ENCODE measurements at places on chromosomes 7 and 10.

DNA sequence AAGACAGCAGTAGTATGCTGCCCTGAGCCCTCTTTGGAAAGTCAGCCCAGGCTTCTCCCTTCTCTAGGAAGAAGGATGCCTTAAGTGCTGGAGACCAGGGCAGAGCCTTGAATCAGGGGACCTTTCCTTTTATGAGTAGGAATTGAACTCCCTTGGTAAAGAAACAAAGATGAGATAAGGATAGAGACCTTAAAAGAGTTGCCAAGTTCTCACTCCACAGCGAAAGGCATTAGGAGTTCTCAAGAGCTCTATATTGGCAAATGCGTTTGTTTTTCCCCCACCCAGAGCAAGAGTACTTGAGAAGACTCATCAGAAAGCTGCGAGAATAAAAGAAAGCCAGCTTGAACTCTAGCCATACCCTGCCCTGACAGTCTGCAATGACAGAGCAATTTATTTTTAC is 72.9 kb upstream of the OGDHL start:
- DNase-seq: no peak

DNA sequence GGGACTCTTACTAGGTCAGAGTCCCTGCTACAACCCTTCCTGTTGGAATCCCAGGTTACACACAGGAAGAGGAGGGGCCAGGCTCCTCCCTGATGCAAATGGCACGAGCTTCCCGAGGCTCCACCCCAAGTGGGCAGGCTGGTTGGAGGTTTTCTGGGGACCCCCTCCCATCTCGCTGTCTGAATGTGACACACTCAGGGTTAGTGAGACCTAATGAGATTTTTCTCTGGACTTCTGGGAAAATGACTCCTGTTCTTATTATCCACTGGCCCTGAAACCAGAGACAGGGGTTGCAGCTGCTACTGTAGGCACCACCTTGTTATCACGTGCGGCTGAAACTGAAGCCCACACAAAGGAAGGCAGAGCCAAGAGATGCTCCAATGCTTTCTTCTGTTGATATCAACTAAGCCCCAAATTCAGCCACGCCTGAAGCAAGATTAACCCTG is 103.3 kb downstream of the FAM107B start:
- DNase-seq: no peak

GRCh38 chr7:151825721-151826120 is 51.2 kb downstream of the PRKAG2 start:
- DNase-seq: no peak

GRCh38 chr7:135386181-135386580 is 123.7 kb downstream of the CNOT4 start:
- DNase-seq: no peak

- no peak for DNase-seq
Observed at GRCh38 chr10:132941640-132942051, 724 bp downstream of the CFAP46 start.

- DNase-seq: no peak
Observed at GRCh38 chr7:143496263-143496662, 18.6 kb downstream of the TAS2R41 start.

DNA sequence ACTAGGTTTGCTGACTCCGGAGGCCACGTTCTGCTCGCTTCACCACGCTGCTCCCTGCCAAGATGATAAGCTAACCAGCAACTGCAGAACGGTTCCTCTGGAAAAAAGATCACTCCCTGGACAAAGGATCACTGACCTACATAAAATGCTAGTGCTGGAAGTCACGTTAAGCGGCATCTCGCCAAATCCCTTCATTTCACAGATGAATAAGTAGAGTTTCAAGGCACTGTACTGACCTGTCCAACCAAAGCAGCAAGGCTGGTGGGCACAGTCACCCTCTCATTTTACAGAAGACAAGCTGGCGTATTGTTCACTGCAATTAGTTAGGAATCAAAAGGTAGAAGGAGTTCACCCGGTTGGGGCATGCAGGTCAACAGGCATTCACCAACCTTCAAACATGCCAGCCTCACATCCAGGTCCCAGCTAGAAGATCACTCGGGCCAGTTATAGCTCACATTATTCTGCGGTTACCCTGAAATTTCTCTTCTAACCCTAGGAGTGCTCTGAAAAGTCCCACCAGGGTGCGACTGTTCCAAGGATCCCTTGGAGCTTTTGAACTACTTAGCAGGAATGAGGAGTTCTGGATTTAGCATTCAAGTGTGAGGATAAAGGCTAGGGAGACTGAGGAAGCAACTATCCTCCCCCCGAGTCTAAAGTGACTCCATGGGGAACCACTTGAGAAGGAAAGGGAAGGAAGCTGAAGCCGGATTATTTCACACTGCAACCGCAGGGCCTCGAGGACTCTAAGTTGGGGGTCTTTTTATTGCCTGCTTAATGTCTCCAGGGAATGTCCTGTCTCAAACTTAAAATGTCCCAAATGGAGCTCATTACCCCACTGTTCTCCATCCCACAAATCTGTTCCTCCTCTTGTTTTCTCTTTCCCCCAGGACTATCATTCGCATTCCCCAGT is 32.8 kb downstream of the HIPK2 start:
- DNase-seq: no peak

DNA sequence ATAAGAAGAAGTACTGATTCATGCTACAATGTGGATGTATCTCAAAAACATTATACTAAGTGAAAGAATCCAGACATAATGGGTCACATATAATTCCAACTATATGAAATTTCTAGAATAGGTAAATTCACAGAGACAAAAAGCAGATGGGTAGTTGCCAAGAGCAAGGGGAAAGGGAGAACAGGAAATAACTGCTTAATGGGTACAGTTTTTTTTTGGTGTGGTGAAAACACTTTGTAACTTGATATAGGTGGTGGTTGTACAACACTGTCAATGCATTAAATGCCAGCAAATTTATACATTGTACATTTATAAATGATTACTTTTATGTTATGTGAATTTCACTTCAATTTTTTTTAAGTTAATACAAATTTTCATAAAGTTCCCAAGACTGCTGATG is 19.4 kb upstream of the LRRN3 start:
- no peak for DNase-seq

DNA sequence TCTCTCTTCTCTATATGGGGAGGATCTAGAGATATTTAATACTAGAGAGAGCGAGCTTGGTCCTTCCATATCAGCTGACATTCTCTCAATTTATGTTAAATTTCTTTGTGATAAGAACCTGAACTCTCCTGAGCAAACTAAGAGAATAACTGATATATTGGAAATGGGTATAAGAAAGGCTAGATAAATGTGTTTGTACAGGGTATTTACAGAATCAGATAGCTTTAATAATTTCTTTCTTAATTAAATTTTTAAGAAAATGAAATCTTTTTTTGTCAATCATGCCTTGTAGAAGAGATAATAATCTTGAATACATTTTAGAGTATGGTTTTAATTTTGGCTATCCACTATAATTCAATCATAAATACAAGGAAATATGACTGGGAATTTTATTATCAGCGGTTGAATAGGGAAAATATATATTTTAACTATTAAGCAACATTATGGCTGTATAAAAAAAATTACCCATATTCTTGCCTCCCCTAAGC is 58.7 kb downstream of the ANKIB1 start:
- DNase-seq: no peak

DNA sequence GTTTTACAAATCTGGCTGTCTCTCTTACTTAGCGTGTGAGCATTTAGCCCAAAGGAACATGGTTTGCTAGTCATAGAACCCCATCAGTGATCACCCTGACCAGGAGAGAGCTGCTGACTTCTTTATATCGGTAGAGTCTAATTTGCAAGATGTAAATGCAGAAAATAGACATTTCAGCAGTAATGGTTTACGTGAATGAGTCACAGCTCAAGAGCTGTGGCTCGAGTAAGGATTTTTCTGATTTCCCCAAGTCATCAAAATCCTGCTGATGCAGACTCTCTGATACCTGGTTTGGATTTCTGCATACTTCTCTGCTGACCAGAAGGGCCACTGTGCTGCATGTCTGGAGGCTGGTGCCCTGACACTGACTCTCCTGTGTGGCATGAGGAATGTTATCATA is 25.7 kb downstream of the NUB1 start:
- no peak for DNase-seq

- DNase-seq: no peak
Observed at GRCh38 chr7:25781704-25782103, 370.3 kb upstream of the NFE2L3 start.

DNA sequence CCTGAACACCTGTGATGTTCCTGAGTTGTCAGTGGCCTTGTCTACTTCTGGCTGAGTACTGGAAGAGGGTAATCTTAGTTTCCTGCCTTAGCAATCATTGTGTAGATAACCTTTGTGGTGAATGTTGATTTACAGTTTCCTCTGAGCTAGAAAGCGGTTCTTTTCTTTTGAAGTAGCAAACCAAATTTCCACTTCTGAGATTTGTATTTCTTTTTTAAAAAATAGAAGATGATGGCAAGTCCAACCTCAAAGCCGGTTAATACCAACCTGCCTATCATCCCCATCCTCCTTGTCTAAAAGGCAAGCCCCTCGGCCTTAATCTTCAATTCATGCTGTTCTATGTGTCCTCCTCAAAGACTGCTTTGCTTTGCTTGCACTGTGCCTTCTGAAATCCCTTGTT is 12.5 kb upstream of the PALS2 start:
- no peak for DNase-seq

DNA sequence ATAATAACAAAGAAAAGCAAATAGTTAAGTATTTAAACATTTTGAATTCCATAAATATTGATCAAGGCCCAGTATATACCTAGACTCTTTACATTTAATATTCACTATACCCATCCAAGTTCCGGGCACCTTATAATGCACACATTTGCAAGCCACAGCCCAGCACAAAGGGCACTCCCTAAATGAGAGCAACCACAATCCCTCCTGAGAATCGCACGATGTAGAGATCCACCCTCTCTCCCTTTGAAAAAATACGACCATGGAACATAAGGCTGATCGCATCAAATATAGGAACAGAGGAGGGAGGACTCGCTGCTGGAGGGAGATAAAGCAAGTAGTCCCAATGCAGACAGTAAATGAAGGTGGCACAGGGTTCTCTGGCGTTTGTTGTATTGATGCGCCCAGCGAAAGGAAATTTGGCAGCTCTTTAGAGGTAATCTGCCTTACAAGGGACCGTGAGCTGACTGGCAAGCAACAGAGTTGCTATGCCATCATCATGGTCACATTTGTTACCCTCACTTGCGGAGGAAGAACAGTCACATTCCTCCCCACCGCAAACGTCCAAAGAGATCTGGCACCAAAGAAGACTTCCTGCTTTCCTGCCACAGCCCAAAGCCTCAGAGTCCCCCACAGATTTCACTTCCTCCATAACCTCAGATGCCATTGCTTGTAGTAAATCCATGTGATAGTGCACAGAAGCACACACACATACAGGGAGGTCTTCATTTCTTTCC is 16.1 kb upstream of the TAS2R40 start:
- no peak for DNase-seq

DNA sequence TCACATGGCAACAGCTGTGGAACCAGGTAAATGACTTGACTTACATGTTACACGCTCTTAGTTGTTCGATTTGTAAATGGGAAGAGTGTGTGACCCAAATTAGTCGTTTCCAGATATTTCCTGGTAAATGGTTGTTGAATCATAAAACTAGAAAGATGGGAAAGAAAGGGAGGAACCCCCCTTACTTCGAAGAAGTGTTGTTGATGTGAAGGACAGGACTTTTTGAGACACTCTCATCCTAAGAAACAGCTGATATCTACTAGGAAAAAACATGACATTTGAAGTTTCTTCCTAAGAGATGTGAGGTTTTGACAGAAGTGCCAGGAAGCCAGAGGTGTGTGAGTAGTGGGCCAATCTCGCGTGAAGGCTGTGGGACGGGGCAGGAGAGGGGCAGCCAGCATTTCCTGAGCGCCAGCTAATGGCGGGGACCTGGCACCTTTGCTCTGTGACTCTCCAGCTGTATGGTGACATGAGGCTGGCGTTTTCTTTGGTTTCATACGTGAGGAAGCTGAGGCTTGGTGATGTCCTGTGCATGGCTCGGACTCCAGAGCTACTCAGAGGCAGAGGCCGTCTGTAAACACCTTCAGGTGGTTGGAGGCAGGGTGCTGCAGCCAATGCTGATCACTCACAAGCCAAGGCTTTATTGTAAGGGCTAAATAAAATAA is 53.7 kb downstream of the IKZF1 start:
- DNase-seq: no peak

DNA sequence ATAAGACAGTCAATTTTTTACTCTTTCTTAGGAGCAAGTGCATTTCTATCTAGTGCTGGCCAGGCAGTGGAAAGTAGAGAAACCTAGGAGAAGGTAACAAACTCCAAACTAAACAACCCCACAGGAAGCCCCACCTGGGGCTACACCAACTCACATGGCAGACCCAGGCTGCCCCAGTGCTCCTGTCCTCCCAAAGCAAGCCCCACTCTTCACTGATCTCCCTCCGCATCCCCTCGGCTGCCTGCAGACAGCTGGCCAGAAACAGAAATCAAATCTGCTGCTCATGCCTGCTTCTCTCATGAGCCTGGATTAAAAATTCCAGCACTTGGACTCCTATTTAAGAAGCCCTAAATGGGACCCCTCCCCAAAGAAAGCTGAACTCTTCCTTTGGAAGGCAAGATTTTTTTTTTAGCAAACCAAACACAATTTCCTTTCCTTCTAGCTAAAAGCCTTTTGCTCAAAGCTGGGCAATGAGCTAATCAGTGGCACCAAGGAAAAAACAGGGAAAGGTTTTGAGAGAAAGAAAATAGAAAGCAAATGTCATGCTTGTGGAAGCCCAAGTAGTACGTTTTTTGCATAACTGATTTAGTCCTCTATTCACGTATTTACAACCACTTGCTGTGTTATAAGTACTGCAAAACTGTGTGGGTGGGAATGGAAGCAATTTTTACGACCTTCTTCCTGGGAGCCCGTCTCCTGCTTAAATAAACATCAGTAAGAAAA is 10.8 kb downstream of the PDE1C start:
- no peak for DNase-seq

DNA sequence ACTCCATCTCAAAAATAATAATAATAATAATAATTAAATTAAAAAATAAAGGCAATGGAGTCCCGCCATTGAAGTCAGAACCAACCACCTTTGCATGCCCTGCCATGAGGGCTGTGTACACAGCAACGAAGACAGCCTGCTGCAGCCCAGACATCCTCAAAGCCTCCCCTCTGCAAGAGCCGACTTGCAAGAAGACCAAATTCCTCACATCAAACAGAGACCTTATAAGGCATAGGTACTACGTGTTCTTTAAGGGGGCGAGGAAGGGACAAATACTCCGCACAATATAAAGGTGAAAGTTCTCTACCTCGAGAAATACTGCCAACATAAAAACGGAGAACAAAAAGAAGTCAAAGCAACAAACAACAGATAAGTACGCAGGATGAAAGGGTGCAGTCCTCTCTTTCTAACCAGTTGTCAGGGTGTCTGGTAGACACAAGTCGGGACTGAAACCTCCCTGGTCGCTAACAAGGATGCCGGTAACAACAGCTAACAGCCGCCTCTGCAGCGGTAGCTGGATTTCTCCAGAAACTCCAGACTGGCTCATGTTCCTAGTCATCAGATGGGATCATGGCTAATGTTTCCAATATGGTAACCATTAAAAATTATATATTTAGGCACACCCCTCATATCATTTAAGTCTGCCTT is 23.6 kb downstream of the FGFR2 start:
- no peak for DNase-seq

- peak; percentile 44 for DNase-seq
Observed at GRCh38 chr7:127347567-127348246, 44.8 kb downstream of the ZNF800 start.
